Caco-2 (cell line): ENCODE measurements at places on chromosomes 6 and 20.
A peak's percentile ranks its signal among the peaks of the same experiment; 100 is the strongest.

DNA sequence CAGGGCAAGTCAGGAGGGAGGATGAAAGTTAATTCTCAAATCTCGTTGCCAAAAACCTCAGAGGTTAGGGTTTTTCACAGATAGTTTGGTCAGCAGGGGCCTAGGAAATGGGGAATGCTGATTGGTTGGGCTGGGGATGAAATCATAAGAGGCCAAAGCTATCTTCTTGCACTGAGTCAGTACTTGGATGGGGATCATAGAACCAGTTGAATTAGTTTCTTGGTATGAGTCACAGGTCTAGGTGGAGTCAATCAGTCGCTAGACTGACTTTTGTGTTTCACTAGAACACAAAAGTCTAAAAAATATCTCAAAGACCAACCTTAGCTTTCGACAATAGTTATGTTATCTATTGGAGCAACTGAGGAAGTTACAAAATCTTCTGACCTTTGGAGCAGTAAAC is 368.5 kb downstream of the TBC1D32 start:
- DNase-seq: no peak

GRCh38 chr6:126181173-126181741 is 158.7 kb upstream of the CENPW start:
- no peak for DNase-seq

GRCh38 chr6:156794546-156795354 is 17.6 kb downstream of the ARID1B start:
- DNase-seq: no peak

GRCh38 chr6:143747347-143747842 is 69.6 kb downstream of the PHACTR2 start:
- peak; percentile 84 for DNase-seq

DNA sequence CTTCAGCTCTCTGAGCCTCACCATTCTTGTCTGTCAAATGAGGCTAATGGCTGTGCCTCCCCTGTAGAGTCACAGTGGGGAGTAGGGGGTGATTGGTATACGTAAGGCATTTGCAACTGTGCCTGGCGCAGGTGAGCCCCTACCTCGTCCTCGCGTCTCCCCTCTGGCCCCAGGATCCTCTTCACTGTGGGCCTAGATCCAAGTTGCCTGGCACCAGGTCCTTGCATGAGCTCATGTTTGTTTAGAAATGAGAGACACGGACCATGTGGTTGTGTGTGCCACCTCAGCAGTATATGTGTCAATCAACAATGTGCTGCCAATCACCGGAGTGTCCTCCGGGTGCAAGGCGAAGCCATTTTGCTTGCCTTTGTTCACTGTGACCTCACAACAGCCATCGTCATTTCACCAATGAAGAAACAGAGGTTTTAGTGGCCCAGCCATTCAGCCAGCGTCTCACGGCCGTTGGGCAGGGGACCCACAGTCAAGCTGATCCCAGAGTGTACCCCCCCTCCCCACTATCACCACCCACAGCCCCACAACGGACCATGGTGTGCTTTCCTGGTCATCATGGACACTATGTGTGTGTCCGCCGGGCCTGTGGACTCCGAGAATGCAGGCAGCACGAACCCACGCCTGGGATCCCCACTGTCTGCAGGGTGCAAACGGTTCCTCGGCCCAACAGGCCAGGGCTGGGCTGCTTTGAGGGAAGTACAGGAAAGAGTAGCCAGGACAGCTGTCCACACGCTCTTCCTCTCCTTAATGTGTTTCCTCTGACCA is 35.9 kb upstream of the STX16 start:
- no peak for DNase-seq

DNA sequence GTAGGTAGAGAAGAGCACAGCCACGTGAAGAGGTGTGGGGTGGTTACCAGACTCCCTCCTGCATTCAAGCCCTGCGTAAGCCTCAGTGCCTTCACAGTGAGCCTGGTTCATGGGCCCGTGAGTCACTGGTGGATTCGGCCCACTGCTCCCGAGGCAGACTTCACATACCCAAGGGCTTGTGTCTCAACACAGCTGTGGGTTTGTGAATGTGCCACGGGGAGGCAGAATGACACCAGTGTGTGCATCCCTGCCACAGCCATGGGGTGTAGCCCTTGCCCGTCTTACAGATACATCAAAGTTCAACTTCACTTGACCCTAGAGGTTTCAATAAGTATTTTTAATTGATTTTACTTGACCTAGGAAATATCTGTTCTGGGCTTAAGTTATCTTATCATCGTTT is 108.5 kb downstream of the MAP3K4 start:
- no peak for DNase-seq

DNA sequence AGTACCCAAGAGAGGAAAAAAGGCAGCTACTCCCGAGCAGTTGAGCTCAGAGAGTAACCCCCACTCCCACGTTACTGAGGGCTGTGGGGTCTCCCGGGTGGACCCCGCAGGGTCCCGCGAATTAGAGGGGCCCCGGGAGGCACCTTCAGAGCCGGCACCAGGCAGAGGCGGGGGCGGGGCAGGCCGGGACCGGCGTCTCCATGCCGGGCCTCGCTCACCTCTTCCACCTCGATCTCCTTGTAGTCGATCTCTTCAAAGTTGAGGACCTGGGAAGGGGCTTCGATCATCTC is 381 bp downstream of the MAP3K7 start:
- DNase-seq: no peak

DNA sequence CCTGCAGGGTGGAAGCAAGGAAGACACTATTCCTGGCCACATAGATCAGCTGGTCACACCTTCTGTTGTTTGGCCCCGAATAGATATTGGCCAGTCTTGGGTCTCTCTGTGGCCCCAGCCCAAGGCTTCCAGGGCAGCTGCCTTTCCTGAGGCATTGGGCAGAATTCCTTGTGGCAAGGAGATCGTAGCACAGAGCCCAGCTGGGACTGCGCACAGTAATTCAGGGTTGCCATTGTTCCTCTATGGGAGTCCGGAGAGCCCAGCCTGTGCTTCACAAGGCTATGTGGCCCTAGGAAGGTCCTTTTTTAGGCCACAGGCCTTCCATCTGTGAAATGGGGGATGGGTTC is 6.9 kb downstream of the SGK2 start:
- DNase-seq: peak; percentile 35

DNA sequence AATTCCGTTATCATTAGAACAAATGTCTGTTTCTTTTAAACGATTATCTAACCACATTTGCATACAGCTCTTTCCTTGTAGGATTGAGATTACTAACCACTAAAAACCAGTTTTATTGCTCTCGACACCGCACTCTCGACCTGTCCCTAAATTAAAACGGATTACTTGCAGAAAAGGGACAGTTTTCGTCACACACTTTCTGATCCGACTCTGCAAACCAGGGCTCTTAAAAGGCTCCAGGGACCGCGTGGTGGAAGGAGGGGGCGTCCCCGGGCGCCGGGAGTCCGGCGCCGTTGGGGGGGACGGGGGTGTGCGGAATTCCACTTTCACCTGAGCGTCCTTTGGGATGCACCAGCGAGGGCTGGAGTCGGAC is 731 bp downstream of the MAK start:
- DNase-seq: peak; percentile 24

DNA sequence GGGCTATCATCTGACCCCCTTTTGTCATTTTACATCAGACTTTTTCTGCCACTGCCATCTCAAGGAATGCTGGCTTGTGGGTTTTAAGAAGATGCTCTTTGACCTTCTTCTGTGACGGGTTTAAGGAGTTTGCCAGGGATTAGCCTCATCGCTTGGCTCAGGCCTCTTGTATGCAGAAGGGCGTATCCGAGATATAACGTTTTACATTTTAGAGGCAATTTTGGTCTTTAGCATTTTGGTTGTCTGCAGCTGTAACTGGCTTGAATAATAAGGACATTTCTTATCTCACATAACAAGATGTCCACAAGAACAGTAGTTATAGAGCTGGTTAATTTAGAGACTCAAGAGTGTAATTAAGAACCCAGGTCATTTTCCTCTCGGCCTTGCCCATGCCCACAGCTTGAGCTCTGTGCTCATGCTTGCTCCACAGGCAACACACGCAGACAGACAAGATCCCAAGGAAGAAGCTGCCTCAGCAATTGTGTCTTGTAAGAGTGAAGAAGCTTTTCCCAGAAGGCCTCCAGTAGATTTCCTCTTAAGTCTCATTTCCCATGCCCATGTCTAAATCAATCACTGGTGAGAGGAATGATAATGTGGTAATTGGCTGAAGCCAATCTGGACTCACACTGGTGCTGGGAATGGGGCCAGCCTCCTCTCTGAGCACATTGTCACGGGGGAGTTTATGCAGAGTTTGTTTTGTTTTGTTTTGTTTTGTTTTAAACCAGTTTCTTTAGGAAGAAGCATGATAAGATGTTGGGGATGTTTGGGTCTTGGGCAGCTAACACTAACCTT is 36.8 kb downstream of the PTCHD4 start:
- DNase-seq: no peak

- DNase-seq: peak; percentile 41
Measured at GRCh38 chr20:48260129-48260756, 475.0 kb upstream of the SULF2 start.

GRCh38 chr20:2624190-2624589 is 28.2 kb upstream of the NOP56 start:
- no peak for DNase-seq

DNA sequence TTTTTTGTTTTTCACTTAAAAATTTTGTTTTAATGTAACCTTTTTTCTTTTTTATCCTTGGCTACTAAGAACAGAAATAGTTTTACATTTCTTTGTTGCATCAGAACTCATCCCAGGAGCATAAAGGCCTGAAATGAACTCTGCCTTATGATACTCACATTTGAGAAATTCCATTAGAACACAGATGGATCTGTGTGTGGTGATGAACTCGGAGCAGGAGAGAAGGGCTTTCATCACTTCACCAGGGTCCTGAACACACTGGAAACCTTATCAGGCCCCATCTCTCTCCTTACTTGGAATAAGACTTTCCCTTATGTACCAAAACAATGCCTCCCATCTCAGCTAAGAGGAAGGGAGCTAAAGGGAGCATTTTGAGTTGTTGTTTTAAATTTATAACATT is 139.4 kb downstream of the PHF3 start:
- DNase-seq: no peak

DNA sequence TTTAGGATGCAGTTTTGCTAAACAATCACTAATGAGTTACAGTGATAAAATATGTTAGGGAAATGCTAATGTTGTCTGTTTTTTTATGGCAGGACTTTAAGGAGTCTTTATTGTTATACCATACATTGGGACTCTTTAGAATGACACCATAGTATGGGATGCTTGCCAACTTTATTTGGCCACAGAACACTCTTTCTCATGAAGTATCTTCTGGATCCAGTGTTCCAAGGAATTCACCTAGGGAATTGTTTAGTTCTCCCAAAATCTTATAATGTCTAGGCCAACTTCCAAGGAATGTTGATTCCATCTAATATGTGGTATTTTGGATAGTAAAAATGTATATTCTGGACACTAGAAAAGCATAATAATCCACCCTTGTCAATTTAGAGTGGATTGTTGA is 3.3 kb downstream of the RIN2 start:
- no peak for DNase-seq

DNA sequence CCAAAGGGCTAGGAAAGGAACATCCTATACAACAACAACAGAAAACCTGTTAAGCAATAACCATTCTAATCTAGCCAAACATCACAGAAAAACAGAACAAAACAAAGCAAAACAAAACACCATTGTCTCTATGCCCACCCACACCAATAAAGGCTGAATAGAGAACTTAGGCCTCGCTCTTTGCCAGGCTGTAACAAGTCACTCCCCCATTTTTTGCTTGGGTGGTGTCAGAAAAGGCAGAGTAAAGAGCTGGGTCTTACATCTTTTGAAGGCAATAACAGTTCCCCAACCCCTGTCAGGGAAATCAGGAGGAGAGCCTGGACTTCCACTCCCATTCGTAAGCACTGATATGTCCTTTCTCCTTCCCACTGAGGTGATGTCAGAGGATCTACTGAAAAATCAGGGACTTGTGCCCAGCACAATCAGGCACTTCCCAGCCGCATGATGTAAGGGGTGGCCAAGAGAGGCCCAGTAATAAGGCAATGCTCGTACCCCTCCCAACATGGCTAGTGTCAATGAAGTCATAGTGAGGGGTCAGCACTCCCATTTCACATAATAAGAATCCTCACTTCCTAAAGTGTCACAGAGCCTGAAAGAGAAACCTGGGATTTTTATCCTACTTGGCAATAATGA is 31.0 kb downstream of the THEMIS start:
- no peak for DNase-seq

DNA sequence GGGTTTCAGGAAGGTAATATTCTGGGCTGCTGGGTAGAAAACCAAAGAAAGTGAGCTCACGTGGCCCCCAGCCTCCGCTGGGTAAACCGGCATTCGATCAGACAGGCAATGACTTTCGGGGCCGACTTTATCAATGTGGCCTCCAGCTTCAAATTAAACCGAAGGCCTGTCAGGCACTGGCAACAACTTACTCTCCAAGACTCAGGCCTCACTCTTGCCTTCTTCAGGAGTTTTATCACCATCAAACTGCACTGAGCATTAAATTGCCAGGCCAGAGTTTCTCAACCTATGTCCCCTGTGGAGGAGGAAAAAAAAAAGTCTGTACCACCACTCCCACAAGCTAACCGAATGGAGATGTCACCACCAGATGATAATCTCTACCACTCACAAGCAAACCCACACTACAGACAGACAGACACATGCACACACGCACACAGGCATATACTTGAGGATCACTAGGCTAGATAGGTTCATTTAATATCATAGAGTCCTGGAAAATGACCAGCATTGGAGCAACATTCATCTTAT is 1.1 kb upstream of the MBOAT1 start:
- DNase-seq: no peak

DNA sequence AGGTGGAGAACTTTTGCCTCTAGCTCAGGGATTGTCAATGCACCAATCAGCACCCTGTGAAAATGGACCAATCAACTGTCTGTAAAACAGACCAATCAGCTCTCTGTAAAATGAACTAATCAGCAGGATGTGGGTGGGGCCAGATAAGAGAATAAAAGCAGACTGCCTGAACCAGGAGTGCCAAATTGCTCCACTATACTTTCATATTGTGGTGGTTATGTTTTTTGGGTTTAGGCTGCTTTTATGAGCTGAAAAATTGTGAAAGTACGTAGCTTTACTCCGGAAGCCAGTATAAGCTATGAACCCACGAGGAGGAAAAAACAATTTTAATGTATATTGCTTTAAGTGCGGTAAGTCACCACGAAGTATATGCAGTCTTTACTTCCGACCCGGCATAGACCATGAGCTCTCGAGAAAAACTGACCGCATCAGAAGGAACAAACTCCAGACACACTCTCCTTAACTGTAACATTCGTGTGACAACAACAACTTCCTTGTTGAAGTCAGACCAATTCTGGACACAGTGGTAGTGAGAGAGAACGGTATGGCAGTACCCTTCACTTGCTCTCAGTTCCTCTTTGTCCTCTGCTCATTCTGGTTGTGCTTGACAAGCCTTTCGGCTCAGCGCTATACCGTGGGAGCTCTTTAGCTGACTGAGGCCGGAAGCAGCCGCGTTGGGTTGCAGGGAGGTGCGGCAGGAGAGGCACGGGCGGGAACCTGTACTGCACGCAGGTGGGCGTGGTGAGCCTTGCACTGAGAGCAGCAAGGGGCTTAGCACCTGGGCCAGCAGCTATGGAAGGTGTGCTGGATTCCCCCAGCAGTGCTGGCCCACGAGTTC is 81.9 kb upstream of the E2F3 start:
- no peak for DNase-seq

GRCh38 chr6:81241126-81242041 is 511.1 kb downstream of the TENT5A start:
- peak; percentile 38 for DNase-seq
